ENCODE measurements at places on chromosomes 1 and 21. TPM values are rescaled to one million over a fixed set of nuclear protein-coding genes. Genes with fewer than 3 reads are reported as not detected.

The THEM5 gene
- total RNA-seq: not detected

The OBSCN gene
- 29.1 TPM for total RNA-seq

The SH2D5 gene
- not detected for total RNA-seq

The LEPR gene
- 32.1 TPM for total RNA-seq

The GPR37L1 gene
- total RNA-seq: 0.05 TPM

The AIRE gene
- 0.11 TPM for total RNA-seq

The C1orf167 gene
- 0.42 TPM for total RNA-seq

The F13B gene
- total RNA-seq: not detected

The SPOCD1 gene
- 0.90 TPM for total RNA-seq

The HTR6 gene
- total RNA-seq: not detected

The SDC3 gene
- 32.4 TPM for total RNA-seq

The RIPPLY3 gene
- total RNA-seq: not detected

The TIE1 gene
- total RNA-seq: 38.5 TPM

The DCST1 gene
- total RNA-seq: not detected

The AMIGO1 gene
- 2.9 TPM for total RNA-seq

The PPM1J gene
- 0.37 TPM for total RNA-seq

The CNR2 gene
- 0.11 TPM for total RNA-seq

The ENSA gene
- 107 TPM for total RNA-seq

The NR1I3 gene
- total RNA-seq: not detected

The TACSTD2 gene
- 40.6 TPM for total RNA-seq

The ZC3H12A gene
- 4.2 TPM for total RNA-seq

The TMEM61 gene
- total RNA-seq: not detected

The PTGFR gene
- 28.7 TPM for total RNA-seq

The DMRTA2 gene
- not detected for total RNA-seq

The SELL gene
- total RNA-seq: 5.1 TPM

The TNN gene
- total RNA-seq: 2.2 TPM

The CHAF1B gene
- total RNA-seq: 2.5 TPM

The HSPA6 gene
- total RNA-seq: 1.2 TPM

The PPIAL4G gene
- total RNA-seq: 0.05 TPM

The SELP gene
- total RNA-seq: 13.1 TPM

The SDF4 gene
- total RNA-seq: 36.7 TPM

The TEDDM1 gene
- not detected for total RNA-seq

The APCS gene
- not detected for total RNA-seq

The EPHA10 gene
- 0.05 TPM for total RNA-seq

The LRRC3 gene
- total RNA-seq: 1.5 TPM
